ENCODE measurements at places on chromosomes 11 and 22.

- DNase-seq: peak; percentile 98
These were observed 39.9 kb downstream of the CWC15 start for GRCh38 chr11:94933223-94934130.

- DNase-seq: no peak
These were observed 114.1 kb downstream of the VPREB1 start for GRCh38 chr22:22358686-22359085.

- DNase-seq: no peak
These were observed 7.5 kb downstream of the PVALB start for GRCh38 chr22:36809351-36809750.

- DNase-seq: no peak
These were observed 130.8 kb downstream of the GALNT18 start for GRCh38 chr11:11491014-11491413.

- no peak for DNase-seq
These were observed 43.3 kb upstream of the ADORA2A start for GRCh38 chr22:24384131-24384530.

- no peak for DNase-seq
These were observed 30.9 kb downstream of the PHF21A start for GRCh38 chr11:46090375-46090774.

DNA sequence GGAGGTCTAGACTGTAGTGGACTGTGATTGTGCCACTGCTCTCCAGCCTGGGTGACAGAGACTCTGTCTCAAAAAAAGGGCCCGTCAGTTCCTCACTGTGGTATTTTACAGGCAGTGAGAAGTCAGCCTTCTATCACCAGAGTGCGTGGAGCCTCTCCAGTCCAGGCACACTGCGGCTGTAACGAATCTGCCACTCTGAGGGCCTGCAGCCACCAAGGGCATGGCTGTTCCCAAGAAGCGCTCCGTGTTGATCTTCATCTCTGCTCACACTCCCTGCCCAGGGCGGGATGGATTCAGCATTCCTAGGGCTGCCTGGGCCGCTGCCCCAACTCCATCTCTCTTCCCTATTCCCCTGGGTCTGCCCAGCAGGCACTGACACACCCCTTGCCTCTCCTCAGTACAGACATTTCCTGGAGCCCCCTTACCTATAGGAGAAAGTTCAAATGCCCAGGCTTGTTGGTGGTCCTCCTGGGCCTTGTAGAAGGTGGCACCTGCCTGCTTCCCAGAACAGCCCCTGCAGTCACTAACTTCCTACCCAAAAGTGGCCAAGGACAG is 148.4 kb downstream of the CACNA1I start:
- DNase-seq: no peak

- DNase-seq: no peak
These were observed 789.9 kb upstream of the LRRC4C start for GRCh38 chr11:42249401-42249800.

- DNase-seq: peak; percentile 90
These were observed 191.9 kb downstream of the SWAP70 start for GRCh38 chr11:9855579-9856287.

- peak; percentile 74 for DNase-seq
These were observed 1.3 kb upstream of the NDUFC2 start for GRCh38 chr11:78080818-78081495.

- DNase-seq: no peak
These were observed 130.6 kb downstream of the SPATA19 start for GRCh38 chr11:133714471-133715375.

DNA sequence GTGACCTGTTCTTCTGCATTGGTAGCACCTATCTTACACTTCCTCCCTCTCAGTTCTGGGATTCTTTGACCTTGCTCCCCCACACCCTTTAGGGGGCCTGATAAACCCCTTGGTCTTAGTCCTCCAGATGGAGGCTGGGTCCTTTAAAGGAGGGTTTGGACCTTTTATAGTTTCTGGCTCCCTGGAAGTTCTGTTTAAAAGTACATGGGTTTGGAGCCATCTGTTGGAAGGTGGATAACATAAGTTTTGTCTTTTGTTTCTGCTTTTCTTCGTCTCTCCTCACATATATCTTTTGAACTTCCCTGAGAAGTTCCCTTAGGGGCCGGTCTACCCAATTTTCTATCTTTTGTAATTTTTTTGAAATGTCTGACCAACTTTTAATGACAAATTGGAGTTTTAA is 17.9 kb upstream of the HYLS1 start:
- no peak for DNase-seq

- no peak for DNase-seq
These were observed 47.5 kb downstream of the FAM181B start for GRCh38 chr11:82686211-82686610.

- DNase-seq: no peak
These were observed 12.6 kb upstream of the GRAMD4 start for GRCh38 chr22:46607483-46608114.

- DNase-seq: no peak
These were observed 48.9 kb downstream of the ARHGEF12 start for GRCh38 chr11:120385110-120385509.

DNA sequence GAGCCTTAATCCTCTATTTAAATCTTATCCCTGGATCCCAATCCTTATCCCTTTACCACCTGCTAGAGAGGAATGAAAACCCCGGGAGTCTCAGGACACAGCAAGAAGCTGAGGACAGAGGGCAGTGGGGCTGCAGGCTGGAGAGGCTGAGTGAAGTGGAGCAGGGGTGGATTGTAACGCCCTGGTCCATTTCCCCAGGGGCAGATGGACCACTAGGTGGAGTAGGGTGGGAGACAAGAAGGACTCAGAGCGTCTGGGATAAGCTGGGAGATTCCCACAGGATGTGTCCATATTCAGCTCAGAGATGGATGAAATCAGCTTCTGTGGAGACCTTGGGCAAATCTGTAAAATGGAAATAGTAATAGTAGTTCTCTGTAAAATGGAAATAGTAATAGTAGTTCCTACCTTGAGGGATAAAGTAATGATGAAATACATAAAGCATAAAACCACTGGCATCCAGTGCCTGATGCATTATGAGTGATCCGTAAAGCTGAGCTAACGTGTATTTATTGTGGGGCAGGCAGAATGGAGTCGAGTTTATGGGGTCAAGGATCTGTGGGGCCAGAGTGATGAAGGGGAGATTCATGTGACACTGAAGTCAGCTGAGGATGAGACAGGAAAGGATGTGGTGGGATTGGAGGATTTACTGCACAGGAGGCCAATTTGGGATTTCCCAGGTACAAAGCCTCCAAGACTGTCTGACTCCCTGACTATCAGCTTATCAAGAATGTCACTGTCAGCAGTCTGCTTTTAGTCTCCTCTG is 1.9 kb upstream of the ROBO4 start:
- DNase-seq: no peak

GRCh38 chr22:50542416-50542927 is 3.2 kb upstream of the KLHDC7B start:
- DNase-seq: no peak

- DNase-seq: no peak
These were observed 77.6 kb upstream of the ANO3 start for GRCh38 chr11:26254378-26254777.

DNA sequence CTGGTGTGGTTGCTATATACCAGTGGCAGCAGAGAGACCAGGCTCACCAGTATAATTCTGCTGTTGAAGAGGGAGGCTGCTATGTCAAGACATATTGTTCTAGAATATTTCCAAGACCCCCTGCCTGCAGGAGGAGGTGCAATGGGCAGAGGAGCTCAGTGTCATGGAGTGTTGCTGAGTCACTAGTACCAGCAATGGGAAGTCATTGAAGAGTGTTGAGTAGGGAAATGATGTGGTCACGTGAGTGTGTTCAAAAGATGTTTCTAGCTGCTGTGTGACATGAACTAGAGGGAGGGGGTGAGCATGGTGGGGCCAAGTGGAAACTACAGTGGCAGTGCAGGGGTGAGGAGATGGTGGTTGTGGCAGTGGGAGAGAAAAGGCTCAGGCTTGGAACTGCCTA is 76.3 kb upstream of the BIRC3 start:
- peak; percentile 56 for DNase-seq

GRCh38 chr11:128232588-128232987 is 354.8 kb downstream of the ETS1 start:
- no peak for DNase-seq

DNA sequence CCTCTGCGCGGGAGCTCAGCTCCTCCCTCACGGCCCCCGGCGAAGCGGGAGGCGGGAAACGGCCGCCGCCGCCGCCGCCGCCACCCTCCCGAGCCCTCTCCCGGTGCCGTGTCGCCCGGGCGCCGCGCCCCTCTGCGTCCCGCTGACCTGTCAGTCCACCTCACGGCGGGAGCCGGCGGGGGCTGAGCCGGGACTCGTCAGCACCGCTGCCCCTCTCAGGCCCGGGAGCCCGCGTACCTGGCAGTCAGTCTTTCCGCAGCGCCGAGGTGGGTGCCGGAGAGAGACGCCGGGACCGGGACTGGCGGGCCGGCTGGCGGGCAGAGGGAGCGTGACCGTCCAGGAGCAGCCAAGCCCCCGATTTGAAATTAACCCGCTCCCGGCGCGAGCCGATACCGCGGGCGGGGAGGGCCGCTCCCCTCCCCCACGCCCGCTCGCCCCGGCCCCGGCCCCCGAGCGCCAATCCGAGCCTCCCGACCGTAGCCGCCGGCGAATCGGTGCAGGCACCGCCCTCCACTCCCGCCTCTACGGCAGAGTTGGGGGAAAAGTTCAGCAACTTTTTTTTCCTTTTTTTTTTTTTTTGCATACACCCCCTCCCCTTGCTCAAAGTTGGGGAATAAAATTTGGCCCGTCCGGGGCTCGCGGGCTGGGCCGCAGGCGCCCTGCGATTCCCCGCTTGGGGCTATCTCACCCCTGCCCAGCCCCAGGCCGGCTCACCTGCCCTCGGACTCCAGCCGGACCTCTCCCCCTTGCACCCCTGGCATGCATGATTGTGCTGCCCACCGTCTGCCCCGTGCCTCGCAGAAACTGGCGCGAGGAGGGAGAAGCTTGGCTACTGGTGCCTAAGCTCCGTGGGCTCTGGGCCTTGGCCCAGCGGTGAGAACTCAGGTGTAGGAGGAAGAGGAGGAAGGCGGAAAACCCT is 774 bp upstream of the E2F8 start:
- DNase-seq: no peak

GRCh38 chr11:104699981-104700380 is 198.3 kb downstream of the CASP12 start:
- DNase-seq: peak; percentile 3

DNA sequence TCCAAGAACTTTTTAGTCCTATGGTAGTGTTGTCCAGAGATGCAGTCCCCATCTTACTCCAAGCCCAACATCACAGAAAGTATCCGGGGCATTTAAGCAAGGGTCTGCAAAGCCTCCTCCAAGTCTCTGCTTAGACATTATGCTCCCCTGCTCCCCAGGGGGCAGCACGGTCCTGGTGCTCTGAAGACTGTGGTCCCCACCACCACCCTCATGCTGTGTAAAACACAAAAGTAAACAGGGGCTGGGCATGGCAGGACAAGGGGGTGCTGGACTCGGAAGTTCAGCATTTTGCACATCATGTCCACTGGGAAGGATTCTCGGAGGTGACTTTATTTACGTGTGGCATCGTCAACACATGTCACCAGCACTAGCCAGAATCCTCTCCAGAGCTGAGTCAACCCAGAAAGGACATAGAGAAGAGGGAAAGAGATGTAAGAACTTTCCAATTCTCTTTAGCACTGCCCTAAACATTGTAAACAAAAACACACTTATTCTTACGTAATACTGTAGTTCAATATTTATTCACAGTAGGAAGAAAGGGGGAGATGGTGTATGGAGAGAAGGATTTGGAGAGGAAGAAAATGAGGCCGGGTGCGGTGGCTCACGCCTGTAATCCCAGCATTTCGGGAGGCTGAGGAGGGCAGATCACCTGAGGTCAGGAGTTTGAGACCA is 37.7 kb downstream of the TCIRG1 start:
- no peak for DNase-seq

DNA sequence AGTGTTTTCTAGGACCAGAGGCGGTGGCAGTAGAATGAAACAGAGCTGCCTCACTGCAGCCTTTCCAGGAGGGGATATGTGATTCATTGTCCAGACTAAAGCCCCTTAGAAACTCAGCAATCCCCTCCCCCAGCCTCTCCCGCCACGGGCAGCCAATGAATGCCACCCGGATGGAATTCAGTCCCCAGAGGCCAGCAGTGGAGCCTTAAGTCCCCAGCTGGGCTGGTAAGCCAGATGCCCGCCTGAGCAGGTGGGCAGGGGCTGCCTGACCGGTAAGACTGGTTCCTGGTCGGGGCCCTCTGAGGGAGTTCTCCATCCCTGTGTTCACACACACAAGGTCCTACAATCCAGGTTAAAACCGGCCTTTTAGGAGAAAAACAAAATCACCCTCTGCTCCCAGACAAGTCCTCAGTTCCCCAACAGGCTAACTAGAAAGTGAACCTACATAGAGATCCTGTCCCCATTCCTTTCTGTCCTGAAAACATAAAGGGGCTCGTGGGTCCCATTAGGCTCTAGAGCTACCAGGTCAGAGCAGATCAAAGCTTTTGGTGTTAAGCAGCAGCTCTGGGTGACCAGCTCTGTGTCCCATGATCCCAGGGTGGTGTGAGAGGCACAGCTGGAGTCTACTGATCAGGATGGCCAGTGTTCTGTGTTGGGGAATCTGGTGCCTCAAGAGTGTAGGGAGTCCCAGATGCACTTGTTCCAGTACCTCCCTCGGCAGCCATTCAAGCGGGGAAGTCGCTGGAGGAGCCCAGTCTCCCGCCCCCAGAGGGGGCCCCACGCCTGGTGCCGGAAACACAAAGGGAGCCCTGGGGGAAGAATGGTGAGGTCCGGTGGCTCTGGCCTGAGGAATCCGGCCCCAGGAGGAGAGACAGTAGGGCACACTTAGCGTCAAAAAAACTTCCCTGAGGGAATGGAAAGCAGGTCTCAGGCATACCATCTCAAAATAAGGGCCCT is 2.6 kb downstream of the PATZ1 start:
- DNase-seq: peak; percentile 22

DNA sequence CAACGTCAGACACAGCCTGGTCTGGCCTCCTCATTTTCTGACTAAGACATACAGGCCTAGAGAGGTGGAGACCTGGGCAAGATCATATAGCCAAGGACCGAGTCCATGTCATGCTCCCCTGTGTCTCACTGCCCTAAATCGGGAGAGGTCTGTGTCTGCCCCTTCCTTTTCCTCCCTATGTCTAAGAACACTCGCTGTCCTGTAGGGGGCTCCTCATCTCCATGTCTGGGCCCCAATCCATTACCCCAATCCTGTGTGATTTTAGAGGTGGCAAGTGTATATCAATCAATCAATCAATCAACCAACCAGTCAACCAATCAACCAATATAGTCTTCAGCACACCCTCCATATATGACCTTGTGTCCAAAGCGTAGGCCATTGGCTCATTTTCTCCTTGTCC is 125.7 kb downstream of the KIRREL3 start:
- DNase-seq: no peak

GRCh38 chr11:36417154-36417553 is 92.9 kb downstream of the TRAF6 start:
- no peak for DNase-seq

All from AG10803 (cell line).